ENCODE measurements at places on chromosomes 4 and X.

- DNase-seq, result peak; percentile 44
Measured at GRCh38 chr4:74934016-74934831, 1.3 kb downstream of the PARM1 start.

DNA sequence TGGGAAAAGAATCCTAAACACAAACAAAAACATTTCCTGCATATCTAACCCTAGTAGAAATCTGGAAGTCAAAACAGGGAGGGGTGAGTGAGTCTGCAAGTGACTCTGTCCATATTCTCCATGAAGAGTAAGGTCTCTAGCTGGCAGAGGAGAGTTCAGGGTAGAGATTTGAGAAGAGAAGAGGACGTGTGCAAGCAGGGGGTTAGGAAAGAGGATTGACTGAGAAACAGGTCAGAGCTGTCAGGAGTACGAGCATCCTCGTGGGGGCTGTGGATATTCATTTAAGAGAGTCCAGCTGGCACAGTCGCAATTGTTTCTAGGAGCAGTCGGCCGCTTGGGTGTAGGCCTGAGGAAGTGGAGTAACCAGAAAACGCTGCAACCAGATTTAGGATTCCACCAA is 27.9 kb downstream of the PROM1 start:
- no peak for DNase-seq

- no peak for DNase-seq
Measured at GRCh38 chrX:153612413-153612812, 13.5 kb upstream of the CCNQ start.

- no peak for DNase-seq
Measured at GRCh38 chr4:181150191-181150590, 1093.0 kb upstream of the TENM3 start.

DNA sequence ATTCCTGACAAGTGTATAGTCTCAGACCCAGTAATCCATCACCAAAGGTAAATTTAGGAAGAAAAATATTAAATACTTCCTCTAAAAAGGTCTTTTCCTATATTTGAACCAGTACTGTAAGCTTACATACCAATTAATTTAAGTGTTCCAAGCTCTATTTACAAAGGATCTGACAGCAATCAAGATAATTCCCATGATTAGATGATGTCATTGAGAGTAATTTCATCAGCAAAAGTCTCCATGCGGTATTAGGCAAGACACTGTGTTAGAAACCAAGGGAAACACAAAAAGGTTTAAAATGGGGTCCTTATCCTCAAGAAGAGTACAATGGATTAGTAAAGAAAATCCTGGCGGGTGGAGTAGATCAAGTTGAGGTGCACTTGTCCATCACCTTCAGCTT is 198.5 kb downstream of the PRDM5 start:
- no peak for DNase-seq

- no peak for DNase-seq
Measured at GRCh38 chrX:24480400-24480865, 15.3 kb downstream of the PDK3 start.

- DNase-seq, result peak; percentile 73
Measured at GRCh38 chr4:77308843-77309242, 151.8 kb downstream of the CCNG2 start.

DNA sequence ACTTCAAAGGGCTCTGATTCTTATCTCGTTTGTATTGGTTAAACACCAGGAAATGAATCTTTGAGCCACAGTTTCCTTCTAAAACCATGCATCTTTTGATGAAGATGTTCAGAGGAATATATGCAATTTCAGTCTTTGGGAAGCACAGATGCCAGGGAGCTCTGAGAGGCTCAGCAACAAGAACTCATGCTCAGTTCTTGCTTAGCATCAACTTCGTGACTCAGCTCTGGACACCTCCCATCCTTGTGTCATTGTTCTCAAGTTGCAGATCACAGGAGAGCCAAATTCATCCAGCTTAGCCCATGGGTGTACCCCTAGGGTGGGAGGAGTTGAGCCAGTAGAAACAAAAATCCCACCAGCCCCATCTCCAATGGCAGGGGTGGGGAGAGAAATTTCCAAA is 219.6 kb upstream of the MAOA start:
- no peak for DNase-seq

DNA sequence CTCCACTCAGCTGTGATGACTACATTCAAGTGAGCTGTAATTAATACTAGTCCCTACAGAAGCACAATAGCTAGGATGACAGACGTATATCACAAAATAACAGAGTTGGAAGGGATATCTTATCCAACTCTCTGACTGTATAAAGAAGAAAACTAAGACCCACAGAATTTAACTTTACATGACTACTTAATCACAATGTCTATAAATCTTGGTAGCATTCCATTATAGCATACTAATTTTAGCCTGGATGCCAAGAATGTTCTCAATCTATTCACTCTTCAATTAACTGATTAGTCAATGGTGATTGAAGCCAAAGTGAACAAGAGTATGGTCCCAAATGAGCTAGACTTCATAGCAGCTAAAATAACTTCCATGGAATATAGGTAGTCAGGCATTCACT is 31.2 kb downstream of the RPS6KA6 start:
- no peak for DNase-seq

DNA sequence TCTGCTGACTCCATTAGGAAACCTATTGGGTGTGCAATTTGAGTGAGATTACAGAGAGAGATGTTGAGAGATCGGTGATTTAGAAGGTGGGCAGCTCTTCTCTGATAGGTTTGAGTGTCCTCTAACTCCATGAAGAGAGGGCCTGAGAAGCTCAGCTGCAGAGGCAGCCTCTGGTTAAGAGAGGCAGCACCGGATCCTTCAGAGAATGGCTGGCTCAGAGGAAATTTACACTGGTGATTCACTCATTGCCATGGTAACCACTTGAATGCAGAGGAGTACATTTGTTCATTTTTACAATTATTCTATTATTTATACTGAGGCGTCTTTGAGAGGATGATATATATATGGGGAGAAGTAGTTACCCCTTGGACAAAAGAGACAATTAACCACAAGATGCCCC is 171.7 kb downstream of the PDGFRA start:
- DNase-seq, result peak; percentile 77

DNA sequence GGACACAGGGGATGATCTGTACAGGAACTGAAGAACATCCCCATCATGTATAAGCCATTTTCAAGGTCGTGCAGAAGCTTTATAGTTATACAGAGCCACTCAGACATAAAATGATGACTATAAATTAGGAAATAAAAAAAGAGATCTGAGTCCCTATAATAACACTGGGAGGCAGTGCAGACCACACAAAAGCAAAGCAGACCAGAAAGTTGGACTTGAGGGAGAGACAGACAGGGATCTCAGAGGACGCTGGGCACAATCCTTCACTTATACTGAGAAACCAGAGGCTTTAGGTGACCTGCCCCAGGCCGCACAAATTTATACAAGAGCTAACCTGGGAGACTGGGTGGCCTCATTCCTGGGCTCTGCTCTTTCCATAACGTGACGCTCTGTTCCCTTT is 70.5 kb downstream of the HADH start:
- DNase-seq, result peak; percentile 61

GRCh38 chrX:154444755-154445246 is 860 bp downstream of the FAM50A start:
- no peak for DNase-seq

DNA sequence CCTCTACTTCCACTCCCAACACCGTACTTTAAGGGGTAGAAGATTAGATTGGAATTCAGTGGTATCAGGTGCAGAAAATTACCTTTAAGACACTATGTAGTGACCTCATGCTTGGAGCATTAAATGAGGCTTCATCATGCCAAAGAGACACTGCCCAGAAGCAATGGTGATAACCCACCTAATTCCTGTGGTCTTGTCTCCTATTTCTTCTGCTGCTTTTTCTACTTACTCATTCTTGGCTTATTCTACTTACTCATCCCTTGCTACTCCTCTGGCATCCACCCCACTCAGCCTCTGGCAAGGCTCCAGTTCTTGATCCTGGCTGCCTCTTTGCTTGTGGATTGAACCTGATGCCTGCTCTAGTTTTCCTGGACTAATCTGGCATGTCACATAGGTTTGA is 62.3 kb upstream of the ADAMTS3 start:
- no peak for DNase-seq

DNA sequence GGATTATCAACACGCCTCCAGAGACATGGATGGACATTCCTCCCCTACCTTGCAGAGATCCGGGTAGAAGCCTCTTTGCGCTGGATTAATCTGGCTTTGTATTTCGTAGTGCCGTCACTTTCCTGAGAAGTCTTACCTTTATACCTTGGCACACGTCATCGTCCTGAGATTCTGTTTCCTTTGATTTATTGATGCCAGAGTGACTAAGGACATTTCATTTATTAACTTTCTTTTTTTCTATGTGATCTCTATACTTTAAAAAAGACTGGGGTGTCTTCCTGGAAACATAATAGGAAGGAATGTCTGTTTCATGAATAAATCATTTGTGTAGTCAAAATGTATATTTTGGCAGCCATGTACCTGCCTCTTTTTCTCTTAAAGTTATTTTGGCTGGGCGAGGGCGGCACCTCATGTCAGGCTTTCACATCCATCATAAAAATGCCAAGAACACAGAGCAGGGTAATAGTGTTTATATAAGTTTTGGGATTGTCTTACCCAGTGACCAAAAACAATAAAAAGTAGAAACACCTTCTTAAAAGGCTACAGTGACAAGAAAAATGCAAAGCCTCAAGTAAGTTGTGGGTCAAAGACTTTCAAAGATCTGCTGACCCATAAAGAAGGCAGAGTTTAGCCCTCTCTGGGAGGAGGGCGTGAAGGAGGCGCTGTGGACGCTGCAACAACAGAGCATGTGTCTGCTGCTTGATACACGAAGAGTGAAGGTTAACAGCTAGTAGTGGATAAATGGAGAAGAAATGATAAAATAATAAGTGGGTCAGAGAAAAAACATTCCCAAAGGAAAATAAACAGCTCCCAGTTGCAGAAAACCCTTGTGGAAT is 124.4 kb downstream of the SHROOM3 start:
- DNase-seq, result no peak

- peak; percentile 64 for DNase-seq
Measured at GRCh38 chr4:115323106-115323707, 209.8 kb upstream of the NDST4 start.

GRCh38 chr4:70914631-70915030 is 12.5 kb downstream of the MOB1B start:
- no peak for DNase-seq

- DNase-seq, result no peak
Measured at GRCh38 chrX:13263560-13264251, 56.1 kb downstream of the ATXN3L start.

DNA sequence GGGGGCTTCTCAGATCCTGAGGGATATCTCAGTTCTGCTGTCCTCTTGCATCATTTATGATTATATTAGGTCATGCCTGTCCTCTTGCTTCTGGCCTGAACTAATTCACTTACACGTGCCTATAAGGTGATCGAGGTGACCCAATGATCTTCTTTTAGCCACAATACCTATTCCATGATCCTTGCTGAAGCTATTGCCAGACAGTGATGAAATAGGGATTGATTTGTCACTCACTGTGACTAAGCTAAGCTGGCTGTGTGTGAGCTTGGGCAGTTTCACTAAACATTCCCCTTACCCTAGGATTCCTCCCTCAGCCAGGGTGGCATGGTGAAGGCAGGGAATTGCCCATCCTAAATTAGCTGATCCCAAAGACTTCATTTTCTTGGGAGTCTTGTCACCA is 19.0 kb downstream of the HADH start:
- DNase-seq, result no peak

- DNase-seq, result no peak
Measured at GRCh38 chrX:3232262-3232923, 114.1 kb downstream of the MXRA5 start.

GRCh38 chr4:40848251-40848650 is 98.5 kb downstream of the NSUN7 start:
- DNase-seq, result no peak

DNA sequence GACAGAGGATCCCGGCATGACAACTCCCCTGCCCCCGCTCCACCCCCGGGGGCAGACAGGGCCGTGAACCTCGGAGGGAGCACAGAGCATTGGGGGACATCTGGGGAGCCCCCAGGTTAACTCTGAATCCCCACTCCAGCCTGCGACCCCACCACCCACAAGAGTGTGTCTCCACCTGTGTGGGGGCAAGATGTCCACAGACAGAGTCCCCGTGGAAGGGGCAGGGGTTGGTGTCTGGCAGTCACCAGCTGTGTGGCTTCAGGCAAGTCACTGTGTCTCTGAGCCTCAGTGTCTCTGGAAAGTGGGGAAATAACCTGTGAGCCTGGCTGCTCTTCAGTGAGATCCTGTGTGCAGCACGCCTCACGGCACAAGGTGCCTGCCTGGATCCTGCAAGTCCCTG is 239.0 kb downstream of the AFAP1 start:
- no peak for DNase-seq

GRCh38 chrX:107599450-107599861 is 28.9 kb upstream of the PRPS1 start:
- DNase-seq, result no peak

DNA sequence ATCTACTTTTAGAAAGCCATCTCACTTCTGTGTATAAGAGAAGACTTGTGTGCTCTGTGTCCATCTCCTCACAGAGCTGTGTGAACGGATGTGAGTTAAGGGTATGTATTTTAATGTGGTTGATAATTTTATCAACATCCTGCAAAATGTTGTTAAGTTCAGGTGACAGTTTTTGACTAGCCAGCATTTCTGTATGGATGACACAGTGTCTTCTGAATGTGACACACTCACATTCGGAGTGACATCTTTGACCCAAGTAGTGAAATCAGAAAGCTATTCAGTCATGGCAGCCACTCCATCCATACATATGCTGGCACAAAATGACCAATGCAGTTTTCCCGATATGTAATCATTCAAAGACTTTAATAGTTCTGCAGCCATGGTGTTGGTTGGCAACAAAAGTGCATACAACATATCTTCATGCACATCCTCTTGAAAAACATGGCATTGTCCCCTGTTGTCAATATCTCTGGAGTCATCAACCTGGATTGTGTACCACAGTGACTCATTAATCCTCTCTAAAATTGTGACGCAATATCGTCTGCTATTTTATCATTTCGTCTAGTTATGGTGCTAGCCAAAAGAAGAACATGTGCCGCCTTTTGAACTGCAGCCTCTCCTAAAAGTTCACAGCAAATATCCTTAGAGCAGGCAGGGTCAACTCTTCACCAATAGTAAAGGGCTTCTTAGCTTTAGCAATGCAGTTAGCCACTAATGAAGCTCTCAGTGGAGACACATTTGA is 6.8 kb upstream of the FGF2 start:
- no peak for DNase-seq

GRCh38 chr4:110211007-110211769 is 12.8 kb upstream of the ELOVL6 start:
- peak; percentile 86 for DNase-seq

DNA sequence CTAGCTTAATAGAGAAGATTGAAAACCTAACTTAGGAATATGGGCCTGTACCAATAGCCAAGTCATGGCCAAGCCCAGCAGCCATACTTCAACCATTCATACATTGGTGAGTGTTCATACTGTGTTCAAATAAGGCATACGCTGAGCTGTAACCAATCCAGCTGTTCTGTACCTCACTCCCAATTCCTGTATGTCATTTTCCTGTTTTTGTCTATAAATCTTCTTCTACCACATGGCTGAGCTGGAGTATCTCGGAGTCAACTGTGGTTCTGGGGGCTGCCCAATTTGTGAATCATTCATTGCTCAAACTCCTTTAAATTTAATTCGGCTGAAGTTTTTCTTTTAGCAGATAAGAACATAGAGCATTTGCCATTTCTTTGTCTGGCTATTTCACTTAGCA is 195.3 kb upstream of the ANKRD50 start:
- no peak for DNase-seq
